ENCODE measurements at places on chromosomes 7 and 10.

DNA sequence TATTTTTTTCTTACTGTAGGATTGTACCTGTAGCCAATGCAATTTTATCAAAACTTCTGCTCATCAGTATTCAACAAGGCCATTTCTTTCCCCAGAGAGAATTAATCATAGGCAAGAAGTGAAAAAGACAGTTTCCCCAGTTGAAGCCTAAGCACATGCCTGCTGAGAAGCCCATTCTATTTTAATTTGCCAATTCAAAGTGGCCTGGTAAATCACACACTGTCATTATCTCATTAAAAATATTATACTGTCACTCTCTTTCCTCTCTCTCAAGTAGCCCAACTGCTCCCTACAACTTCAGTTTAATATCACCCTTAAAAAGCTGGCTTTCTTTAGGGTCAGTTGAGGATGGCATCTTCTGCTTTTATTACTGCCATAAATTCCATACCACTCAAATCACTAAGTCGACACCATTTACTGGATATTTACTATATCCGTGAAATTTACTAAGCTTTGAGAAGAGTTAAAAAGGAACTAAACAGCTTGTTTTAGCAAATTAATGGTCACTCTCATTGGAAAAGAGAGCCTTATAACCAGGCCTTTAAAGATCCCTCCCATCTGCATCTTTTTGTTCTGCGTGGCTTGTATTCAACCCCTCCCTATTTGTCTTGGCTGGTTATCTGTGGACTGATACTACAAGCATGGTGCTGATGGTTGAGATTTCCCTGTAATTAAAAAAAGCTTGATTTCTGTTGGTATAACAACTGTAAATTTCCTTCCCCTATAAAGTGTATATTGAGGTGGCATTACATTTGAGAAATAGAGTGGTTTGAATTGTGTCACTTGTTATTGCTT, 30.6 kb downstream of the COL28A1 start:
- no peak for DNase-seq

GRCh38 chr10:59985639-59986038, 79.3 kb upstream of the CCDC6 start:
- DNase-seq = no peak

DNA sequence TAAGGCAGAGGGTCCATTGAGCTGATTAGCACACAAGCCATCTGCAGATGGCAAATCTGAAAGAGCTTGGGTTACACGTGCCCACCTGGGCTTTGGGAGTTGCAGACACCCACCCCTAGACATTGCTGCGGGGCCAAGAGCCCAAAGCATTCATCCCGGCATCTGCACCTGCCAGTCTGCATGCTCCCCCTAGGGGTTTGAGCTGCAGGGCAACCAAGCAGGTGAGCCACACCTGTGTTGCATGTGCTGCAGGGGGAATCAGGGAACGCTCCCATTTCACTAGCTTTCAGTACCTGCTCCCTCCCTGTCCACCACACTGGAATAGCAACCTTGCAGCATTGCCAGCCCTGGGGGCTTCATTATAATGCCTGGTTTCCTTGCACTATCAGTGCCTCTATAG, 21.1 kb downstream of the C7orf33 start:
- DNase-seq = no peak

- no peak for DNase-seq
Observed at GRCh38 chr10:63273577-63273976, 140.4 kb downstream of the NRBF2 start.

GRCh38 chr7:31811650-31812461, 124.8 kb downstream of the PPP1R17 start:
- DNase-seq = no peak

GRCh38 chr10:124321433-124322089, 97.2 kb downstream of the OAT start:
- DNase-seq = no peak

- DNase-seq = no peak
Observed at GRCh38 chr7:48251766-48252165, 80.5 kb downstream of the ABCA13 start.

- DNase-seq = no peak
Observed at GRCh38 chr10:50514995-50515394, 108.8 kb downstream of the SGMS1 start.

DNA sequence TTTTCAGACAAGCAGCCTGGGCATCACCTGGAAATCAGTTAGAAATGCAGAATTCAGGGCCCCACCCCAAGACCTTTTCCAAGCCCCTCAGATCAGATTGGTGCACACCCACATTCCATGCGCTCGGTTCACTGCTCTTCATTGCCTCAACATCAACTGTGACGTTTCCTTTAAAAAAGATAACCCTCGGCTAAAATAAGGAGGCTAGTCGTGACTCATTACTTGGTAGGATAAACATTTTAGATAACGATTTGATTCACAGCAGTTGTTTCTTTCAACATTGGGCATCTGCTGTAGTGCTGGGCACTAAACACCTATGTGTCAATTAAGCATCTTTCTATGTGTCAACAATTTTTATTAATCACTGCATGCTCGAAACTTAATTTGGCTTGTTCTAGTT, 191.1 kb upstream of the LRGUK start:
- no peak for DNase-seq

DNA sequence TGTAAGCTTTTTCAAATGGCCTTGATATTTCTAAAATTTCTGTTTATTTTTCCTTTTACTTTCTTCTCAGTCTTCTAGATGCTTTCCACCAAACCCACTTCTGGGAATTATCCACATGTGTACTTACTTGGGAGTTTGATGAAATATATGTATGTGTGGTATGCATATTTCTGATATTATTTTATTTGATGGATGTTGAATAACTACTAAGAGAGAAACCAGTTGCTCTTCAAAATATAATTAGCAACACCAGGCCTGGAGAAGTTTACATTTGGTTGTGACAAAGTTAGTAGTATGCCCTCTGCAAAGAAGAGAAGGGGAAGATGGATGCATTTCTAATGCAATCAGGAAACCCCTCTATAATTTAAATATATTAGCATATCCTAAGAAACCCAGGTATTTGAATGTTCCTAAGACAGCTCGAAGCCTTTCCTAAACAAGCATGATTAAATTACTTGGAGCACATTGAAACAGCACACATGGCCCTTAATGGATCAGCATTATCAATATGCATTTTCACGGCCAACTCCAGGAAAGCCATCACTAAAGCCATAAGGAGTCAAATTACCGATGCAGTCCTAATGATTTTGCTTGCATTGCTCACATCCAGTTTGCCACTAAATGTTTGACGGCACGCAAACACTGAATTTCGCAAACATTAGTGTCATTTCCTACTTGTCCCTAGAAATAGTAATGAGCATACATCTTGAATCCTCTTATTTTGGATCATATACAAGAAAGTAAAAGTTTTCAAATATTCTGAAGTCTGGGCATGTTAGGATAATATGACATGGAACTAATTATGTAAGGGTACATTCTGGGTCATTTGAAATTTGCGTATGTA, 393.8 kb downstream of the EXOC4 start:
- DNase-seq = no peak

GRCh38 chr7:42020061-42020460, 216.9 kb downstream of the GLI3 start:
- DNase-seq = no peak

DNA sequence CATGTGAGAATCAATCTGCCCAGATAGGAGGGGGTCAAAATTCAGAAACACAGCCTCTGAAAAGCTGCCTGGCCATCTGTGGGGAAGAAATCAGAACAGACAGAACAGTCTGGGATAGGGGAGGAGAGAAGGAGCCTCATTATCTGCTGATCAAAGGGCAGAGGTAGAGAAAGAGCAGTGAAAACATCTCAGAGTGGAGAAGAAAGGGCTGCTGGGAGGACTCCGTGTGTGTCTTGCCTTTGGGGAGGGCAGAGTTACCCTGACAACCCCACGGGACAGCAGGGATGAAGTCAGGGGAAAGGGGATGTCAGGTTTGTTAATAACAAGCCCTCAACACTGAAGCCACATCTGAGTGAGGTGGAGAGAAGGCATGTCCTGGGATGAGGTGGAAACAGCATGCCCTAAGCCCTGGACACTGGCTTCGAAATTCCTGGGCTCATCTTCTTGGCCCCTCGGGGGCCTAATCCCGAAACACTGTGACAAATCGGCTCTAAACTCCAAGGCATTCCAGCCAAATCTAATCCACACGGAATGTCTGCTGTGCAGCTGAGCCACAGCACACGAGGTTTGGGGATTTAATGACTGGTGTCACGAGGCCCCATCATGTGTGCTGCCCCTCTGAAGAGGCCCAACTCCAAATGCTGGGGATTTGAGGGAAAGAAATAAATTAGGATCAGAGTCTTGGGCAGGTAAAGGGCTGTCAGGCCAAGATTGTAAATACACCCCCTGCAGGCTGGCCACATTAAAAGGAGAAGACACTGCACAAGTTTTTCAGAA, 82.8 kb upstream of the FGFR2 start:
- no peak for DNase-seq

DNA sequence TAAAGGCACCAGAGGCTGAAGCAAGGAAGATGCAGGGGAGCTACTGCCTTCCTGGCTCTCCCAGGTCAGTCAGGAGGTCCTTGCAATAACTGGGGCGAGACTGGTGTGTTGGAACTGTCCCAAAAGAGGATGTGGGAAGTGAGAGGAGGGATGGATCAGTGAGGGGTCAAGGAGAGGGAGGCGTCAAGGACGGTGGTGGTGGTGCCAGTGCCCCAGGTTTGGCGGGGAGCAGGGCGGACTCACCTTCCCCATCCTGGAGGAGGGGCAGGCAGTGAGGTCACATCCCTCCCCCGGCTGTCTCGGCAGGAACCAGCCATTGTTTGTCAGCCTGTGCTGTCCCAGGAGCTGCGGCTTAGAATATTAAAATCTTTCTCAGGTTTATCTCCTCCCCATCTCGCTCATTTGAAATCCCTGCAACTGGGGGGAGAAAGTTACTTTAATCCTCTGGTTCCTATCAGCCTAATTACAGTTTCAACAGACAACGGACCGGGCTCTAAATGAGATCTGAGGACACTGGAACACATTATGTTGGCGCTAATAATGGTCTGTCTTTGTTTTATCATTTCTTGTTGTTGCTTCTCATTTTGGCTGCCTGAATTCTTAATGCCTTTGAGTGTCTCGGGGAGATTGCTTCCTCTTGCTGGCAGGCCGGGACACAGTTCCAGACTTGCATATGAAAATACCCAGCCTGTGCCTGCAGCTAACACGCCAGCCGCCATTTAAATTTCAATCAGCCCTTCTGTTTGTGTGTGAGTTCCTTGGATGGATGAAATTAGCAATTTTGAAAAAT, 387.5 kb downstream of the RPS24 start:
- DNase-seq = no peak

GRCh38 chr10:11875494-11876281, 52.5 kb downstream of the PROSER2 start:
- no peak for DNase-seq

GRCh38 chr7:112892263-112892662, 102.1 kb upstream of the TMEM168 start:
- no peak for DNase-seq

- DNase-seq = no peak
Observed at GRCh38 chr7:52021343-52021742, 704.7 kb upstream of the COBL start.

- DNase-seq = no peak
Observed at GRCh38 chr10:11824376-11824775, 1.2 kb downstream of the PROSER2 start.

- no peak for DNase-seq
Observed at GRCh38 chr10:77666821-77667220, 29.2 kb upstream of the KCNMA1 start.

DNA sequence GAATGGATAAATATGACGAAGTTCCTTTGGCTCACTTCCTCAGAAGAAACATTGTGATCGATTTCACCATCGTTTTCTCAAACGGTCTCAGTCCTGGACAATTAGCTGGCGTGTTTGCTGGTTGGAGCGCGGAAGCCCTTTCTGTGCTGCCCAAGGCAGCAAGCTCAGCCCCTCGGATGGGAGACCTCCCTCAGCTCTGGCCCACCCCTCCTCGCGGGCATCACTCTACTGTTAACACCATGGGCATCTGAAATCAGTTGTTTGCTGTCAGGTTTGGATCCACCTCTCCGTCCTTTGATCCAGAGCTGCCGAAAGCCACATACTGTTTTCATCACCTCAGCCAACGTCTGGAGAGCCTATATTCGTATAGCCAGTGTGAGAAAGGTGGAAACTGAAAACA, 68.2 kb downstream of the C10orf143 start:
- DNase-seq = no peak

- no peak for DNase-seq
Observed at GRCh38 chr7:132035517-132036362, 479.3 kb upstream of the PODXL start.

GRCh38 chr10:120011359-120012130, 119.0 kb downstream of the SEC23IP start:
- no peak for DNase-seq

GRCh38 chr7:24737281-24737680, 20.0 kb downstream of the GSDME start:
- no peak for DNase-seq

DNA sequence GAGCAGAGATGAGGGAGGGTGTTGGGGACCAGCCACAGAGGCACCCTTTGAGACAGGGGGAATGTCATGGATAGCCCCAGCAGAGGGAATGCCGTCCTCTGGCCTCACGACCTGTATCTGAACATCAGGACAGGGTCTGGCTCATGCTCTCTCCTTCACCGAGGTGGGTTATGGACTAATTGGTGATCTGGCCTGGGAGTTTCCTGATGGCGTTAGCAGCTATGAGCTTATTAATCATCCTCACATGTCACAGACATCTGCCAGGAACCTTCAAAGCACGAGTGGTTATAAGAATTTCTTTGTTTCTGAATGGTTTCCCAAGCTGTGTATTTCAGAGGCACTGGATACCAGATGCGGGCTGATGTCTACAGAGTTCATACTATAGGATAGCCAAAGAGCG, 6.9 kb downstream of the CPA4 start:
- no peak for DNase-seq

- no peak for DNase-seq
Observed at GRCh38 chr7:158321936-158322615, 265.5 kb downstream of the PTPRN2 start.

GRCh38 chr10:2891073-2891769, 176.1 kb upstream of the PFKP start:
- no peak for DNase-seq

- no peak for DNase-seq
Observed at GRCh38 chr7:149751043-149751775, 22.2 kb downstream of the ZNF467 start.

DNA sequence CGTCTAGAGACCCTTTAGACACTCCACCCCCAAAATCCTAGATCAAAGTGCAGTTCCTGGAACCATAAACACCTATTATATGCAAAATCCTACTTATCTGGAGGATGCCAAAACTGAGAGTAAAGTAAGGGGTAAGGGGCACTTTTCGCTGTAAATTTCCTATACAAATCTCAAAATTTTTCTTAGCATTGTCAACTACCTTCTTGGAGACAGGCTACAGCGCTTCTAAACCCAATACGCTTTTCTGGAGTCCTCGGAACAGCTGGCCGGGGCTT, 10.4 kb downstream of the TWIST1 start:
- no peak for DNase-seq

- no peak for DNase-seq
Observed at GRCh38 chr10:70312972-70313371, 29.2 kb upstream of the NPFFR1 start.

Data from stimulated activated CD8-positive, alpha-beta memory T cell treated with anti-CD3 and anti-CD28 coated beads, Interleukin-2, amount 100 ng/mL, for 48 hours (primary cell).